ENCODE measurements at places on chromosomes 1 and 21.

DNA sequence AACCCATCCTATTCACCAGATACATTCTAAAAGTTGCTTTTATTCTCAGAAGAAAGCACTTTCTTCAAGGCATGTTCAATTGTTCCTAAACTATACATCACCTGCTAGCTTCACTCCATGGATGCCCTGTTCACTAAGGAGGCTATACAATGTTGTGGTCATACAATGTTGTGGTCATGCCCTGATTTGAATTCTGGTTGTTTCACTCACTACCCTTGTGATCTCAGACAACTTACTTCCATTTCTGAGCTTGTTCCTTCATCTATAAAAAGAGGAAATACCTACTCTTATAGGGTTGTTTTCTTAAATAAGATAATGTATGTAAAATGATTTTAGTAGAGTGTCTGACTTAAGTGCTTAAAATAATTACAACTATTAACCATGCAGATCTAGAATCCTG is 19.7 kb downstream of the EDEM3 start:
- DNase-seq: no peak

DNA sequence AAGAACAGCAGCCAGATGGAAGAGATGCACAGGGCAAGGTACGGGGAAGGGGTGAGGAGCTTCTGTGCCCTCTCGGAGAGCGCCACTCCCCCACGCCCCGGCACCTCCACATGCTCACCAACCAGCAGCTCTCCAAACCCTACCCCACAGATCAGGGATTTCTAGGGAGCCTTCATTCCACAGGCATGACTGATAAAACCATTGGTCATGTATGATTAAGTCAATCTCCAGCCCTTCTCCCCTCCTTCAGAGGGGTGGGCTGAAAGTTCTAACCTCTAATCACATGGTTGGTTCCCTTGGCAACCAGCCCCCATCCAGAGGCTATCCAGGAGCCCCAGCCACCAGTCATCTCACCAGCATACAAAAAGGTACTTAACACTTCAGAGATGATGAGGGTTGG is 144.7 kb downstream of the TGFBR3 start:
- DNase-seq: no peak

DNA sequence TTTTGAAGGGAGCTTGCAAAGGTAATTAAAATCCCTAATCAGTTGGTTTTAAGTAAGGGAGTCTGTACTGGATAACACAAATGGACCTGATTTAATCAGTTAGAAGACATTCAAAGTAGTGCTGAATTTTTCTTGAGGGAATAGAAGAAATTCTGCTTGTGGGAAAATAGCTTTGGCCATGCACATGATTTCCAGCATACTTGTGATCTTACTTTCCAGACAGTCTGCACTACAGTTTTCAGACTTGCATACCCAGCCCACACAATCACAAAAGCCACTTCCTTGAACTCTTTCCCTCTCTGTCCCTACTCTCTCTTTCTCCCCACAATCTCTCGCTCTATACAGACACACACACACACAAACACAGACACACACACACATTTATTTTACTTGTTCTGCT is 852.1 kb downstream of the PLA2G4A start:
- DNase-seq: no peak

GRCh38 chr1:24640288-24640687 is 2.8 kb upstream of the SRRM1 start:
- no peak for DNase-seq

DNA sequence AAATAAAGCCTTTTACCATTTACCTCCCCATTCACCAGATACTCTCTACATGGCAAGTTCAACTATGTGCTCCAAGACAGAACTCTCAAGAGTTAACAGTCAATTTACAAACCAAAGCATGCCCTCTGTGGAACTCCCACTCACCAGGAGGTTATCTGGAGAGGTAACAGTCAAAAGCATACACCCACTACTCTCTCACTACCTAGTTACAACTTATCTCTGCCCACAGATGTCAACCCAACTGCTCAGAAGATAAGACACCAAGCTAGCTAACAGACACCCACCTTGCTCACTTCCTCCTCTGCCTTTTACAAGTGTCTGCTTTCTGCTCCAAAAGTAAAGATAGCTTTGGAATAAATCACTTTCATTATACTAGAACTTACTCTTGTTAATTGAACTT is 131.0 kb downstream of the TRIM33 start:
- no peak for DNase-seq
